ENCODE measurements at places on chromosomes 7 and 10. TPM values are rescaled to one million over a fixed set of nuclear protein-coding genes. Genes with fewer than 3 reads are reported as not detected.

NUDT1 gene
- total RNA-seq = 107 TPM

NACAD gene
- 2.9 TPM for total RNA-seq

PPIF gene
- 43.8 TPM for total RNA-seq

NPSR1 gene
- not detected for total RNA-seq

PROSER2 gene
- 6.9 TPM for total RNA-seq

NEUROD6 gene
- total RNA-seq = not detected

CYP3A5 gene
- total RNA-seq = not detected

DNA sequence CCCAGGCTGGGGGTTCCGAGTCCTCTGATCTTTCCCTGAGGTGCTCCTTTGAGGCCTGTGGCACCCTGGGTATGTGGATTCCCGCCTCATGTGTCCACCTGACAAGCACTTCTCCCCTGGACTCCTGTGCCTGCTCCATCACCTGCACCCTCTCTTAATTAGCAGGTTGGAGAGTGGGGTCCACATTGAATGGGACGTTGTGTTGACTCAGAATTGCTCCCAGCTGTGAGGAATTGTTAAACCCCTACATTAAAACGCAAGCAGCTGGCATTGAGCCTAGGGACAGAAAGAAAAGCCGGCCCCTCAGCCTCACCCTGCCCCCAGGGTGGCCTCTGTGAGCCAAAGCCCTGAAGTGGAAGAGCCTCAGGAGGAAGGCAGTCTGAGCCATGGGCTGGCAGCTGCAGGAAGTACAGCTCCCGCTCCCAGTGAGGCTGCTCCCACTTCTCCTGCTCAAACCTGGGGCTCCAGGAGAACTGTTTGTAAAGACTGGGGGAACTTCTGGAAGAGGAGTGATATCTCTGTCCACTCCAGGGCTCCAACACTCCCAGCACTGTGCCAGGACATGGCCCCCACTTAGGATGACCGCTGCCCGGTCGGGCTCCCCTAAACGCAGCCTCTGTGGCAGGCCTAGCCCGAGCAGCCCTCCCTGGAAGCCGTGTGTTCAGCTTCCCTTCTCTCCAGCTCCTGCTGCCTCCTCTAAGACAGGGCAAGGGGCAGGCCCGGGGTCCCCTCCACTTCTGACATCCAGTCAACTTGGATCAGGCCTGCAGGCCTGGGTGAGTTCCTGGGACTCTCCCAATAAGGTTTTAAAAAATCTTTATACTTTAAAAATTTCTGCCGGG lies 1.8 kb upstream of the OPN4 start:
- no peak for DNase-seq

DNA sequence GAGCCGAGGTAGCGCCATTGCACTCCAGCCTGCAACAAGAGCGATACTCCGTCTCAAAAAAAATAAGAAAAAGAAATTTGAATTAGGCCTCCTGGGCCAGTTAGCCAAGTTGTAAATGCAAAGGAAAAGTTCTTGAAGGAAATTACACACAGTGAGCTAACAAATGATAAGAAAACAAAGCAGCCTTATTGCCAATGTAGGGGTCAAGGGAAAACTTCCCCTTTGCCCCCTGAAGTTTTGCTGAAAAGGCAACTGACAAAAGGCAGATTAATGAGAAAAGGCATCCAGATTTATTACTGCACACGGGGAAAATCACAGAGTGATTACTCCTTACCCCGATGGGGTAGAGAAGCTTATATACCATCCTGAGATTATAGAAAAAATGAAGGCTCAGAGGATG lies 70.3 kb downstream of the PAPSS2 start:
- DNase-seq = no peak

DNA sequence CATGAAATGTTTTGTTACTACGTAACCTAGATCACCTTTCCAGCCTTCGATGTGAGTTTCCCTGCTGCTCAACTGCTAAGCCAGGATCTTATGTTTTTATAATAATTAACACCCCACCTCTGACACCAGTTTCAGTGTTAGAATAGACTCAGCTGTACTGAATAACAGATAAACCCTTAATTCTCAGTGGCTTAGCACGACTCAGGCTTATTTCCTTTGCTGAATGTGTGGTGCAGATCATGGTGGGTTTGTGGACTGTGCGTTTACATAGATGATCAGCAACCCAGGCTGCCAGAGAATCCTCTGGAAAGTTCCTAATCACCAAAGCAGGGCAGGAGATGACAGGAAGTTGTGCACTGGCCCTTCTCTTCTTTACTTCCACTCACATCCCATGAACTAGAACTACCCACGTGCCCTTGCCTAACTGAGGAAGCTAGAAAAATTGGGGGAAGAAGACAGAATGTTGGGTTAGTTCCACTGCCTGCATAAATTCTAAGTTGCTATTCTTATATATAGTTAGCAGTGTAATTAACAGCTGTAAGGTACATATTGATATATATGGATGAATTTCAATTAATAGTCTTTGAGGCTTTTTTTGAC lies 111.8 kb downstream of the MAPK8 start:
- no peak for DNase-seq

- DNase-seq = peak; percentile 58
Measured at GRCh38 chr7:6252748-6253147, 19.7 kb downstream of the CYTH3 start.

GRCh38 chr10:72285972-72286521 lies 12.3 kb downstream of the DDIT4 start:
- no peak for DNase-seq

DNA sequence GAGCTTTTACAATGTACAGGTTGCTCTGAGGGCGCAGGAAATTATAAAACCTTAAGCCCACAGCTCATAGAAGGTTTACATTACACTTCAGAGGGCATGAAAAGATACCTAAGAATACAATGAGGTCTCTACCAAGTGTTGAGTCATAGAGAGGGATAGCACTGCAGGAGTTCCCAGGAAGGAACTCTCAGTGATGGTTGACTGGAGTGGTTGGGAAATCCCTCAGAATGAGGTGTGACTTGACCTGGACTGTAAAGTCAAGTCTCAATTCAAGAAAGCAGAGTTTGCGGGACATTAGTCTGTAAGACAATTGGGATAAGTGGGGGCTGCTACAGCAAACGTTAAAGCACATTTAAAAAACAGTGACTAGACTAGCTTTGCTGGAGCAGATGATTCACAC lies 21.9 kb downstream of the TNKS2 start:
- DNase-seq = no peak

GRCh38 chr7:109996927-109997326 lies 1094.0 kb upstream of the LRRN3 start:
- DNase-seq = no peak

GRCh38 chr10:16966991-16967865 lies 150.0 kb upstream of the RSU1 start:
- peak; percentile 76 for DNase-seq

- DNase-seq = no peak
Measured at GRCh38 chr10:92187101-92187500, 103.8 kb downstream of the CPEB3 start.

DNA sequence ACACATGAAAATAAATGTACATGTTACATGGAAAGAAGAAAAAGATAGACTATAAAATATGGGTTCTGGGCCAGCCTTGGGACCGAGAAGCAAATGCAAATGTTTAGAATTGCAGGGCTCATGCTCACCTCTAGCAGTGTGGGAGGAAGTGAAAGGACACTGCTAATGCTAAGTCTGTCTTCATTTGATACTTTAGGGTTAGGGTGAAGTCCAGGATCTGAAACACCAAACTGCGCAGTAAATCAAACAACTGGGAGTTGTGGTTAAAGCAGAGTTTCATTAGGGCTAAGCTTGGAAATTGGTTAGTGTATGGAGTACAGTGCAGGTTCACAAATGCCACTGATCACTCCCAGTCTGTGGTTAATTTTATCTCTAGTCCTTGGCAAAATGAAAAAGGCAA lies 73.2 kb upstream of the PDK4 start:
- DNase-seq = no peak

- no peak for DNase-seq
Measured at GRCh38 chr10:61825628-61826027, 75.9 kb upstream of the ARID5B start.

DNA sequence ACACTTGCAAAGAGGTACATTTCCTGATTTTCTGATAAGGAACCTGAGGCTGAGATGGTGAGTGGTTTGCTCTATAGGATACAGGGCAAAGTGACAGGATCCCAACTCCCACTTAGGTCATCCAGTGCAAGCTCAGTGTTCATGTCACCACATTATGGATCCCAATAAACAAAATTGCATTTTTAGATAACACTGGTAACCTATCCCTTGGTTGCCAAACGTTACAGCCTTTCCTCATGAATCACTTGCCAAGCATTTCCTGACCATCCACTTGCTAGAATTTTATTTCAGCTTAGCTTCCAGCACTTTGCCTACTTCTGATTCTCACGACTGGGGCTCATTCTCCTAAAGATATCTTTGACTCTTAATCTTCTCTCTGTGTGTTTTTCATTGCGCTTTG lies 131.4 kb upstream of the ODAD2 start:
- DNase-seq = peak; percentile 68
